Activated naive CD8-positive, alpha-beta T cell treated with anti-CD3 and anti-CD28 coated beads, Interleukin-2, amount 50 U/mL, for 24 hours (primary cell): ENCODE measurements at places on chromosomes 12 and 14.

DNA sequence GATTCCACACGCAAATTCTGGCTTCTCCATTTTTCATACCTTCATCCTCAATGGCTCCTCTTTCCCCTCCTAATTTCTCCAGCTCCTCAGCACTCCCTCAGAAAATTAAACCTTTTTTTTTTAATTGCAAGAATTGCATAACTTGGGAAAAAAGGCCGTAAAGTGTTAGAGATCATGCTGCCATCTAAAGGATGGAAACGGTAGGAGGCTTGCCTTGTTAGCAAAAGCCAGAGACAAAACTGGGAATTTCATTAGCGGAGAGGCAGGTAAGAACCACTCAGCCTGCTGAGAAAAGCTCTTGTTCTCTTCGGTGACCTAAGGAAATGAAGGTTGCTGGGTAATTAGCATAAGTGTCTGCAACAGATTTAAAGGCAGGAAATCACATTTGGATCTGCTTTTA, 204.3 kb downstream of the AEBP2 start:
- DNase-seq, result no peak

GRCh38 chr12:15887043-15887817, 5.0 kb downstream of the STRAP start:
- no peak for DNase-seq

- DNase-seq, result peak; percentile 2
These were observed 809 bp downstream of the PRKD1 start for GRCh38 chr14:29926701-29927375.

DNA sequence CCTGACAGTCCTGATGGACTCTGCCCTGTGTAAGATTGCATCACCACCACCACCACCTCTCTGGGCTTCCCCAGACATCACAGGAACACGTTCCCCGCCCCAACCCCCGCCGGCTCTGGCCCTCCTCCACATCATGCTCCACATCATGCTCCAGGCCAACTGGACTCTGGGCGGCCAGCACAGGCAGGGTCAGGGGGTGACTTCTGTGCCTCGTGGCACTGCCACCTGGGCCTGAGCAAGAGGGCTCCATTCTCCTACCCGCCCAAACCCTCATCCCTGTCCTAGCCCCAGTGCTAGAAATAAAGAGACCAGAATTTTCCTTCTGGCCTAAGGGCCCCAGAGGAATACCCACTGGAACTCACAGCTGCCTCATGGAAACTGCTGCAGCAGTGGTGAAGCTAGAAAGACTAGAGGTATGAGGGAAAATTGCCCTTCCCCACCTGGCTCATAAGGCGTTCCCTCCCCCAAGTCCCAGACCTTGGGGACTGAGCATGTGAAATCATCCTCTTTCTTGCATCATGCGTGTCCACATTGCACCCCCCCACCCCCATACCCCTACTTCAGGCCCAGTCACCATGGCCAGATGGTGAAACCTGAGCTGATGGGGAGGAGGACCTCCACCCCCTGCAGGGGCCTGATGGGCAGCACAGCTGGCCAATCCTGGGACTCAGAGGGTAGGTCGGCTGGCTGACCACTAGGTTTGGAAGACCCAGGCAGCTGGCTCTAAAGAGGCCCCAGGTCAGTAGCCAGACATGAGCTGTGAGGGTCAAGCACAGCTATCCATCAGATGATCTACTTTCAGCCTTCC, at the start of gene INHBE:
INHBE (plus strand) TSS at position 742 of the 808 bp plus-strand sequence. CDS start 230 bp downstream, outside the sequence.
- peak; percentile 50 for DNase-seq

GRCh38 chr12:87661786-87662377, 367.3 kb downstream of the C12orf50 start:
- no peak for DNase-seq

- DNase-seq, result no peak
These were observed 133.8 kb downstream of the BCAT1 start for GRCh38 chr12:24815114-24815423.

- no peak for DNase-seq
These were observed 5.2 kb downstream of the PPM1A start for GRCh38 chr14:60254176-60254575.

DNA sequence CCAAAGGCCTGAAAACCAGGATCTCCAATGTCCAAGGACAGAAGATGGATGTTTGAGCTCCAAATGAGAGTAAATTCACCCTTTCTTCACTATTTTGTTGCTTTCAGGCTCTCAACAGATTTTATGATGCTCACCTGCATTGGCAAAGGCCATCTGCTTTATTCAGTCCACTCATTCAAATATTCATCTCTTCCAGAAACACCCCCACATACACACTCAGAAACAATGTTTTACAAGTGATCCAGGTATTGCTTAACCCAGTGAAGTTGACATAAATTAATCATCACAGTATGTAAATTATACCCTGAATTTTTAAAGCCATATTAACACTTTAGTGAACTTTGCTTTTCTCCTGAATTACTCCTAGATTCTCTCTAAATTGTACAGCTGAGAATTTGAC, 63.3 kb downstream of the DUSP6 start:
- DNase-seq, result no peak

DNA sequence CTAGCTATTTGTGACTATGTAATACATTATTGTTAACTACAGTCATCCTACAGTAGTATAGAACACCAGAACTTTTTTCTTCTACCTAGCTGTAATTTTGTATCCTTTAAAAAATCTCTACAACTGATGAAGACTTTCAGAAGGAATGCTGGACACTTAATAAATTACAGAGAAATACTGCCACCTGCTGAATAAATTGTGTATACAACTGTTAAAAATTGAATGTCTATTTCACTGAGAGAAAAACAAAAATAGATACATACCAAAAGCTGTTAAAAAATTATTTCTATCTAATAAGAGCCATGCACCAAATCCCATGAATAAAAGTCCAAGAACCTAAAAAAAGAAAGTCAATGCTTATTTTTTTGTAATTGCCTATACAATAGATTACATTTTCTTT, 6.6 kb downstream of the TSPAN19 start:
- DNase-seq, result no peak

DNA sequence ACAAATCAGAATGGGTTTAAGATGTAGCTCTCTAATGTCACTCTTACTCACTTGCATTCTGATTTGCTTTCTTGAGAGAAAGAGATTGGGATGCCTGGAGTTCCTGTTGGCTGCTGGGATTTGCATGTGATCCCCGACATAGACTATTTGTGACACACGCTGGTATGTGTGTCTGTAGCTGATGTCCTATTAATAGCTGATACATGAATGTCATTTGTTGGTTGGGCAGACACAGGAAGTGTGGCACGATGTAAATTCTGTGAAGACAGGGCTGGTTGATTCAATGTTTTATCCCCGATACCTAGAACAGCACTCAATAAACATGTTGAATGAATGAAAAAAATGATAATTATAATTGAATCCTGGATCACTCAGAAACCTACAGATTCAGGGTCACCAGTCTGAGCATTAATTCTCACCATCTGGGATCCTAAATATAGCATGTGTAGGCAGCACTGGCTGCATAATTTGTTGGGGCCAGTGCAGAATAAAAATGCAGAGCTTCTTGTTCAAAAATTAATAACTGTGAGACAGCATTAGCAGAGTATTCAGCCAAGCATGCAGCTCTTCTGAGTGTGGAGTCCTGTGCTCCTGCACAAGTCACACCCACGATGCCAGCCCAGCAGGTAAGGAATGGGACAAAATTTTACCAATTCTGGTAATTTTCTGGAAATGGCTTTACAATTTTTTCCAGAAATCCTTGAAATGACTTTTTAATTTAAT, 35.5 kb upstream of the SOCS2 start:
- no peak for DNase-seq

GRCh38 chr12:108649126-108649525, 15.4 kb upstream of the SELPLG start:
- no peak for DNase-seq

DNA sequence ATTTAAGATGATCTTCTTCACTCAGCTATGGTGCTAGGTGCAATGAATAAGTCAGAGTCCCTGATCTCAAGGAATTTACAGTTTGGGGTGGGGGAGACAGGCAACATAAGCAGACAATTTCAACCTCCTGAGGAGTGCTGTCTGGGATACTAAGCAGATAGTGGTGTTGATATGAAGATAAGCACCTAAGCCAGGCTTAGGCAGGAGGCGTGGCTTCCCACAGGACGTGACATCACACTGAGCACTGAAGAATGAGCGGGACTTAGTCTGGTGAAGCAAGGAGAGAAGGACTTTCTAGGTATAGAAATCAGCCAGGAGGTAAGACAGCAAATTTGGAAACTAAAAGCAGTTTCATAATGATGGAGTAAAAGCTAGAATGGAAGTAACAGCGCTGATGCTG, 6.8 kb downstream of the PRPH start:
- no peak for DNase-seq

GRCh38 chr12:13039328-13039956, 4.7 kb upstream of the FAM234B start:
- no peak for DNase-seq

DNA sequence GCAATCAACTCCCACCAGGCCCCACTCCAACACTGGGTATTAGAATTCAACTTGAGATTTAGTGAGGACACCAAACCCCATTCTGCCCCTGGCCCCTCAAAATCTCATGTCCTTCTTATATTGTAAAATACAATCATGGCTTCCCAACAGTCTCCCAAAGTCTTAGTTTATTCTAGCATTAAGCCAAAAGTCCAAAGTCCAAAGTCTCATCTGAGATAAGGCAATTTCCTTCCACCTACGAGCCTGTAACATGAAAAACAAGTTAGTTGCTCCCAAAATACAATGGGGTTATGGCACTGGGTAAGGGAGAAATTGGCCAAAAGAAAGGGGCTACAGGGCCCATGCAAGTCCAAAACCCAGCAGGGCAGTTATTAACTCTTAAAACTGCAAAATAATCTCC, 46.6 kb upstream of the TMTC1 start:
- no peak for DNase-seq

DNA sequence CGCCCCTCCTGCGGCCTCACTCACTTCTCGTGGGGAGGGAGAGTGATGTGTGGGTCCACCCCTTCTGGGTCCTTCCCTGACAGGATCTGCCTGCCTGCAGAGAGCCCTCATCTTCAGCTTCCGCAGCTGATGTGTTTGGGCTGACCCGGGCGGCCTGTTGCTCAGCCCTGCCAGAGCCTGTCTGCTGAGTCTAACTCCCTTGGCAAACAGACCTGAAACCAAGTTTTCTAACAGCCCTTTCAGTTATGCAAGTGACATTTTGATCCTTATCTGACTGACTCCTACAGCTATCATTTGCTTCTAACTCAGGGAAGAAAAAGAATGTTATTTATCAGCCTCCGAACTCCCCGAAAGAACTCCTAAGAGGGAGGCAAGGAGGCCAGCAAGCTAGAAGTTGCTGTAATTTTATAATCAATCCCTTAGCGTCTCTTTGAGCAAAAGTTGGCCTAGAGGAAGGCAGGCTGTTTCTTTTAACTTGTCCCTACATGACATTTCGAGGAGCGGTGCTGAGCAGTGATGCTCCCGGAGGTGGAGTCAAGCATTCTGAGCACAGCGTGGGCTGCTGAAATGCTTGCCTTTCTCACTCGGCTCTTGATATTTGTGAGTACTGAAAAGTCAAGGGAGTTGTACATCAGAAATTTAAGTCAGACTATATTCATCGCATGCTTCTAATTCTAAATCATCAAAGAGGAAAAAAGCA, 31.5 kb upstream of the CACNA2D4 start:
- no peak for DNase-seq

- no peak for DNase-seq
These were observed 55.6 kb upstream of the CISTR start for GRCh38 chr12:53807322-53807860.

DNA sequence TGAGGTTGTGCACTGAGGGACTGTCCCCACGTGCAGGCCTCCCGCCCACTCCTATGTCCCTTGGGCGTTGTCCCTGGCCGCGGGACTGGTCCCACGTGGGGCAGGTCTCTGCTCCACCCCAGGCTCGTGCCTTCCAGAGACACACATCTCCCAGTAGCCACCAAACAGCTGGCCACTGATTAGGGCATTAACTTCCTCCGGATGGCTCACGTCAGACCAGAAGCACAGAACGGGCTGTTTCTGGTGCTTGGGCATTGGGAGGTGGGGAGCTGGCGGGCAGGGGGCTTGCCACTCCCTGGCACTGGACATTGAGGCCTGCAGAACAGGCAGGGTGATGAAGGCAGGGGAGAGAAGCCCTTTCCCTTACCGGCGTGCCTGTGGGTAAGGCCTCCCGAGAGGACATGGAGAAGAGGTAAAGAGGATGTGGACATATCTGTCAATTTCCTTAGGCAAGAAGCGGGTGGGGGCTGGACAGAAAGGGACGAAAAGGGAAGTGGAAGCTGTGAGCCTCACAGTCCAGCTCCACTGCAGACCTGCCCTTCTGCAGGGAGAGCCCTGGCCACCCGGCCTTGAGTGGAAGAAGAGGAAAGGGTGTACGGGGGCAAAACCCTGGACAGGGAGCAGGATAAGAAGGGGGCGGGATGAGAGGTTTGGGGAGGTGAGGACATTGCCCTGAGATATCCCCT, 101.2 kb downstream of the NINJ2 start:
- no peak for DNase-seq

DNA sequence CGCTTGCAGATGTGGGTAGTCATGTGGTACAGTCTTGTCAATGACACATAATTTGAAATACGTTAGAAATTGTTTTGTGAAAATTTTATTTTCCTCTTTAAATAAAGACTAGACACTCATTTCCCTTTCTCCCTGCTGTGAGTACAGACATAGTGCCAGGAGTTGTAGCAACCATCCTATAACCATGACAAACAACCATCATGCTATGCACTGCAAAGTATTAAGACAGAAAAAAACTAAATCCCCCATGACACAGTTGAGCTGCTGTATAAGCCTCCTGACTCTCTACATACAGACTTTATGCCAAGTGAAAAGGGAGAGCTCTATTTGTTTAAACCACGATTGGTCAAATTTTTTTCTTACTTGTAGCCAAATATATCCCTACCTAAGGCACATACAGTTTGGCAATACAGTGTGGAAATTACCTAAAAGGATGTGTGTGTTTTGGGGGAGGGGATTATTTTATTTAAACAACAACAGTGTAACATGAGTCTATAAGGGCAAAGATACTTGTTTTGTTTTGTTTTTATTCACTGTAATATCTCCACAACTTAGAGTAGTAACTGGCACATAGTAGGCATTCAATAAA, 45.0 kb upstream of the KRR1 start:
- no peak for DNase-seq

GRCh38 chr12:76460807-76461206, 98.8 kb downstream of the OSBPL8 start:
- DNase-seq, result no peak

DNA sequence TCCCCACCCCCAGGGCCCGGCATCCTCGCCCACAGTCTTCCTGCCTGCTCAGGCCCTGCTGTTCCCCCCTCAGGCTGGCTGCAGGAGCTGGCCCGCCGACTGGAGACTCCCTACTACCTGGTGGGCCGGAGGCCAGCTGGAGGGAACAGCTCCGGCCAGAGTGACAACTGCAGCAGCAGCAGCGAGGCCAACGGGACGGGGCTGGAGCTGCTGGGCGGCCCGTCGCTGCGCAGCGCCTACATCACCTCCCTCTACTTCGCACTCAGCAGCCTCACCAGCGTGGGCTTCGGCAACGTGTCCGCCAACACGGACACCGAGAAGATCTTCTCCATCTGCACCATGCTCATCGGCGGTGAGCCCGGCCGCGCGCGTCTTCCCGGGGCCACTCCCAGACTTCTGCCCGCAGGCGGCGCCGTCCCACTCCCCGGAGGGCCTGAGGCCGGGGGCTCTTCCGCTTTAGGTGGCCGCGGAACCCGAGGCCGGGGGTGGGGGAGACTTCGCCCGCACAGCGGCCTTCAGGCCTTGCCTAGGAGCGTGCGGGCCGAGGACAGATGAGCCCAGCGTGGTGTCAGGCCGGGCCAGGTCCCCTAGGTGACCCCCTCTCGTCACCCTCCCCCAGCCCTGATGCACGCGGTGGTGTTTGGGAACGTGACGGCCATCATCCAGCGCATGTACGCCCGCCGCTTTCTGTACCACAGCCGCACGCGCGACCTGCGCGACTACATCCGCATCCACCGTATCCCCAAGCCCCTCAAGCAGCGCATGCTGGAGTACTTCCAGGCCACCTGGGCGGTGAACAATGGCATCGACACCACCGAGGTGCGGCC, 10.2 kb downstream of the KCNH3 start:
- peak; percentile 47 for DNase-seq
